ENCODE measurements at places on chromosomes 5 and 9.

DNA sequence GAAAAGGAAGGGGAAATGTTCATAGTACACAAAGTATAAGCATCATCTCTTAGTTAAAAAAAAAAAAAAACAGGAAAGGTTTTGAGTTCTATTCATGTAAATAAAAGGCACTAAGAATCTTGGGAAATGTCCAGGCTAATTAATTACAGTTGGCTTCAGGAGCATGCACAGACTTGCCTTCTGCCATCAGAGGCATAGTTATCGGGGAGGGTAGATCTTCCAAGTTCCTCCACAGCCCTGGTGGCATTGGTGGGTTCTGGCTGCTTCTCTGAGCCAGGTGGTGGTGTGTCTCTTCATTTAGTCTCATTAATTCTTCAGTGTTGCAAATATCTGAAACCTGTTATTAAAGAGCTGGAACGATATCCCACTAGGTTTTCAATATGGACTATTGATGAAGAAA, 85.2 kb downstream of the TMEM252 start:
- DNase-seq = no peak

DNA sequence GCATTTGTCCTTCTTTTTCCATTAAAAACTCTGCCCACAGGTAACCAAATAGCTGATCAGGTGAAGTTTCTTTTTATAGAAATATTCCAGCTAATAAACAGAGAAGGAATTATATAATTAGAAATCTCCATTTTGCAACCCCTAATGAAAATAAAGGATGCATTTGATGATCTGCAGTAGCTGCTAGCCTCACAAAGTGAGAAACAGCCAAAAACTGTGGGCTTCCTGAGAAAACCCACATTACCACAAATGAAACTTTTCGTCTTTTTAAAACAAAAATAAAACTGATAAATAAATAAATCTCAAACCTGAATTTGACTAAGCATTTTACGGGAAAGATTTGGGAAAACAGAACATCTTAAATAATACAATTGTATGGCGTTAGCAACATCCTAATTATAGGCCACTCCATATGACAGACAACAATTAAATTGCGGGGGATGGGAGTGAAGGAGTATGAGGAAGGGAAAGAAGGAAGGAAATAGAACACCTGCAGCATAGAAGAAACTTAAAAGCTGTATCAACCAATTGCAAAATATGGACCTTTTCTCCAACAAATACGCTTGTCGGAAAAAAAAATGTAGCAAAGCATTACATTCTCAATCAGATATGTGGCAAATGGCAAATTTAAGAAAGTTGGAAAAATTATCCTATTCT, 283.0 kb upstream of the ITGA1 start:
- peak; percentile 84 for DNase-seq

GRCh38 chr9:77307166-77307565, 129.8 kb downstream of the VPS13A start:
- DNase-seq = no peak

- DNase-seq = no peak
Measured at GRCh38 chr5:1753490-1753889, 46.1 kb downstream of the MRPL36 start.

DNA sequence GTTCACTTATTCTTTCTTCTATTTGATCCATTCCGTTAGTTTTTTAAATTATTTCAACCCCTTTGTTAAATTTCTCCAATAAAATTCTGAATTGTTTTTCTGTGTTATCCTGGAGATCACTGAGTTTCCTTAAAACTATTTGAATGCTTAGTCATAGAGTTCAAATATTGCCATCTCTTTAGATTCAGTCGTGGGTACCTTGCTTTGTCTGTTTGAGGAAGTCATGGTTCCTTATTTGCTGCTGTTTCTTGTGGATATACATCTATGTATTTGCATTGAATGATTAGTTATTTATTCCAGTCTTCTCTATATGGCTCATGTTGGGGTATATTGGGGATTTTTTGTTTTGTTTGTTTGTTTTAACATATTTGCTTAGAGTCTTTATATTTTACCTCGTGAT, 80.6 kb downstream of the HINT1 start:
- DNase-seq = no peak

DNA sequence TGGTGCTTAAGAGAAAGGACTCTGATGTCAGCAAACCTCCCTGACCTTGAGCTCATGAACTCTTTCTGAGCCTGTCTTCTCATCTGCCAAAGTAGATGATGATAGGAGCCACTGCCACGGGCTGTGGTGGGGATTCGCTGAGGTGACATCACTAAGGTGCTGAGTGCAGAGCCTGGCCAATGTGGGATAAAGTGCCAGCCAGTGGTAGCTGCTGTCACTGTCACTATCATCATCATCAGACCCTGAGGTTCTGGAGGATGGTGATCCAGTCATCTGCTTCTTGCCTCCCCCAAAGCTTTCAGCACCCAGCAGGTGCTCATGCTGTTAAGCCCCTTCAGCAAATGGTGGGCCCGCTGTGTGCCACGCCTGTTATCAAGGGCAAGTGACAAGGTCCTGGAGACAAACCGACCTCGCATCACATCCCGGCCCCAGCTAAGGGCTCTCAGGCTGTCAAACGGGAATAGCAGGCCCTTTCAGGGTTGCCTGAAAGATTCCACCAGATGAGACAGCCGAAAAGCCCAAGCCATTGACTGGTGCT, 6.4 kb downstream of the FPGS start:
- no peak for DNase-seq

GRCh38 chr5:16529306-16529705, 63.7 kb upstream of the ZNF622 start:
- no peak for DNase-seq

GRCh38 chr5:172528440-172528839, 74.1 kb upstream of the SH3PXD2B start:
- DNase-seq = no peak

DNA sequence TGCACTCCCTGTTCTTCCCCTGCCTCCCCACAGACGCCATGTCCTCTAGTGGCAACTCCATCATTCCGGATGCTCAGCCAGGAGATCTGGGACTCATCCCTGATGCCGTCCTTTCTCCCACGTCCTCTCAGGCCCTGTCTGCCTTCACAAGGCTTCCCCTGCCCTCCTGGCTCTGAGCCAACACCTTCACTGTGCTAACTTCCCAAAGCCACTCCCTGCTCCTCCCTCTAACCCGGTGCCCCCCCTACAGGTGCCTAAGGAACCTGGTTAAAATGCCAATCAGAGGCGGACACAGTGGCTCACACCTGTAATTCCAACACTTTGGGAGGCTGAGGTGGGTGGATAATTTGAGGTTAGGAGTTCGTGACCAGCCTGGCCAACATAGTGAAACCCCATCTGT, 67.6 kb downstream of the LMX1B start:
- DNase-seq = no peak

DNA sequence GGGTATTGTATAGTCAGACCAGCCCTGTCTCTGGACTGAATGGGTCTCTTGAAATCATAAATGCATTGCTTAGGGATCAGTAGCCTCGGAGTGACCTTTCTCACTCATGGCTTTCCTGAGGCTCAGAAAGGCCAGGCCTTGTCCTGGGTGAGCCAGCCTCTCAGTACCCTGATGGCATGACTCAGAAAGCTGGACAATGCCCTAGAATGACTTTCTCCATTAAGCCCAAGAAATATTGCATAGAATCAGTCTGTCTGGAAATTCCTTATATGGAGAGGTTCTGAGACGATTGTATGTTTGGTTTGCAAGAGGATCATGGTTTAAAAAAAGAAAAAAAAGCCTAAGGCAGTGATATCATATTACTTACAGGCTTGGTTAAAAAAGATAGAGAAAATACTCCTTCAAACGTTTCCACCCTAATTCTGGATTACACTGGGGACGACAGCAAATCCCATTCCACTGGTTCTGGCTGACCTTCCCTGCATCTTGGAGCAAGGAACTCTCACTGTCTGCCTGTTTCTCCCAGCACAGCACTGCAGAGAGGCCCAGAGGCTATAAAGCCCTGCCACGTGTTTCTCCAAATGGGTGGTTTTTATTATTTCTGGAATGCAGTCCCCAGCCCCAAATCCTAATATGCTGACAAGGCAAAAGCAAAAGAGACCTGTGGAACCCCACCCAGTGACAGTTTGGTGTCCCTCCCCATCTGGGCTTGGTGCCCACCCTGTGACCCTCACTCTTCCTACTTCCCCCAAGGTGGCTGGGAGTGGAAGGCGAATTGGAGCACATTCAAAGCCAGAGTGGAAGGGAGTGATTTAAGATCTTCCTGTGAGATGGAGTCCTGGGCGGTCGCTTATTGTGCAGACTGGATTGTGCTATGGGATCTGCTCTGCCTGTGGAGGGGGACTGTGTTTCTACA, 34.4 kb downstream of the MAP1B start:
- DNase-seq = no peak

DNA sequence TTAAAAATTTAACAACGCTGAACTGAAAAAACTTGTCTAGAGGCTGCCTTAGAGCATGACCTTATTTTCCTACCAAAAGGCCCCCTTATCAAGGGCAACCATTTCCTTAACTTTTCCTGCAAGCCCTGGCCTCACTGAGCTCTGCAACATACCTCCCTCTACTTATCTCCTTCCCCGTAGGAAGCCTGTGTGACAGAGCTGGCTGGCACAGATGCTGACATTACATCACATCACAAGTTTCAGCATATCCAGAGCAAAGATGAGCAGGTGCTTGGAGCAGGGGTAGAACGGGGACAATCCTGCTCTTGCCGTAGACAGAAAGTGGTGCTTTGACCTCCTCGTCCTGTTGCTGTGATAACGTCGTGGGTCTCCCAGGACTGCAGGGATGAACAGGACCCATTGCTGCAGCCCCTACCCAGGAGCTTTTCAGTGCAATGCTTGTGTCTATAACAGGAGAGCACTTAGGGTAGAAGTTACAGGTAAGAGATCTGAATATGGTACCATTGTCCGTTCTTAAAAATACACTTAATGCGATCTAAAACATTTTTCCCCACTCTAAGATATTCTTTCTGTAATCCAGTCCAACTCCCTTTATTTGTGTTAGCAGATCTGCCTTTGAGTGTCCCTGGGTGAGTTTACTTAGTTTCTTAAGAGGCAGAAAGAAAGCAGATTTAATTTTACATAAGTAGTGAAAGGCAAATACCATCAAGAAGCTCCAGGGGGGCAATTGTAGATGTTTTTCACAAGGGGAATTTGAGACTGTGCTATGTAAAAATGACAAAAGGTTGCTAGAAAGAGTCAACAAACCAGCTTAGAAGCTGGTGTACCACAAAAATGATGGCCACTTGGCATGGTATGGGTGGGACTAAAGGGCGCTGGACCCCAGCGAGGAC, 101.9 kb upstream of the EFNA5 start:
- DNase-seq = peak; percentile 63

- peak; percentile 52 for DNase-seq
Measured at GRCh38 chr5:31393126-31393525, 138.8 kb downstream of the DROSHA start.

- no peak for DNase-seq
Measured at GRCh38 chr9:104293877-104294276, 199.8 kb downstream of the SMC2 start.

DNA sequence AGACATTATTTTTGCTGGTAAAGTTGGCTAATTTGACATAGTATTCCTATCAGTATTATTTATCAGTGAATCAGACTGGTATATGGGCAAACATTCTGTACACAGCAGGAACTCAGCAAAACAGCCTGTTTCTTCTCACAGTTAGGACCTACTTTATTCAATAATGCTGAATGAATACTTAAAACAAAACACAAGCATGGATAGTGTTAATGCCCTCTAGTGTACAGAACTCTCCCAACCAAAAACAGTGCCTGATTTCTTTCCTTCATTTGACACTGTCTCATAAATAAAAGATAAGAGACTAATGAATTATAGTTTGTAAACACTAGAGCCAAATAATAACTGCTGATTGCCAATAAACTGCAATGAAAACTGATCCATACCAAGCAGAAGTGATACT, 1113.3 kb downstream of the PTPRD start:
- DNase-seq = no peak

GRCh38 chr9:113343732-113344231, 3.7 kb upstream of the WDR31 start:
- DNase-seq = peak; percentile 95

GRCh38 chr9:99721898-99722297, 99.8 kb upstream of the NR4A3 start:
- no peak for DNase-seq

DNA sequence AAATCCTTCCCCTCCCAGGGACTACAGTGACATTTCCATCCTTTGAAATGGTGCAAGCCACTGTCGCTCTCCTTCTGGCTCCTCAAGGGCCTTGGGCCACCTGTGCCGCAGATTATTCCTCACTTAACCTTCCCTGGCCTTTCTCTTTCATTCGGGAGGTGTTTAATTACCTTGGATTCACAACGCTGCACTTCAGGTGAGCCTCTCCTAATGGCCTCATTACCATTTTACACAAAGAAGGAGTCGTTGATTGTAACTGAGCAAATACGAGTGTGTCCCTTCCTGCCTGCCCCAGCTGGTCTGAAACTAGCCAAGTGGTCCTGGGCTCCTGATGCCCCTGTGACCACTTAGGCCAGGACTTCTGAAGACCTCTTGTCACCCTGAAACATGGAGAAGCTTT, 205.0 kb downstream of the CRB2 start:
- peak; percentile 72 for DNase-seq

DNA sequence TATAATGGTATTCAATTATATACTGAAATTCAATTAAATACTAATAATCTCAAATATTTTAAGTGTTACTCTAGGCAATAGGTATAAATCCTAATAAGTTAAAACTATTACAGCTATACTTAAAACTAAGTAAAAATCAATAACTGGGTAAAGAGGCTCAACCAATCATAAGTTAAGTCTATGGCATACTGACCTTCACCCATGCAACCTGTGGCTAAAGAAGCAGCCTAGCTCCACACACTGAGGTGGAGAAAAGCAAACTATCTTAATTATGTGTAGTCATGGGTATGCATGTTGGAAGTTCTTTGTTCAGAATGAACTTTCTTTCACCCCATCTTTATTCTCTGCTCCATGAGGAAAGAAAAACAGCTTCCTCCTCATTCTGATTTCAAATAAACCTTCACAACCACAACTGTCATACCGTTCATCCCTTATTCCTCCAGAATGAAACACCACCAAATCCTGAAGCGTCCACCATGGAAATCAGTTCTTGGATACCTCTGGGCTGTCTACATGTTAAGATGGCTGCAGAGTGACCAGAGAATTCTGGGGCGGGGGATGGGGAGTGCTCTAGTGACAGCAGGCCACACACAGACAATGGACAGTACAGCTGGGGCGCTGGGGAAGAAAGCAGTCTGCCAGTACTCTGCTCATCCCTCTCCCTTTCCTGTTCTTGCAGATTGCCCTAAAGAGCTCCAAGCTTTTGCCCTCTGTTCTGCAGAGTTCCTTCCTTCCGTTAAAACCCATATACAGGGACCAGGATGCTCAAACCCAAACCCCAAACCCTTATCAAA, 62.3 kb downstream of the RIGI start:
- no peak for DNase-seq

DNA sequence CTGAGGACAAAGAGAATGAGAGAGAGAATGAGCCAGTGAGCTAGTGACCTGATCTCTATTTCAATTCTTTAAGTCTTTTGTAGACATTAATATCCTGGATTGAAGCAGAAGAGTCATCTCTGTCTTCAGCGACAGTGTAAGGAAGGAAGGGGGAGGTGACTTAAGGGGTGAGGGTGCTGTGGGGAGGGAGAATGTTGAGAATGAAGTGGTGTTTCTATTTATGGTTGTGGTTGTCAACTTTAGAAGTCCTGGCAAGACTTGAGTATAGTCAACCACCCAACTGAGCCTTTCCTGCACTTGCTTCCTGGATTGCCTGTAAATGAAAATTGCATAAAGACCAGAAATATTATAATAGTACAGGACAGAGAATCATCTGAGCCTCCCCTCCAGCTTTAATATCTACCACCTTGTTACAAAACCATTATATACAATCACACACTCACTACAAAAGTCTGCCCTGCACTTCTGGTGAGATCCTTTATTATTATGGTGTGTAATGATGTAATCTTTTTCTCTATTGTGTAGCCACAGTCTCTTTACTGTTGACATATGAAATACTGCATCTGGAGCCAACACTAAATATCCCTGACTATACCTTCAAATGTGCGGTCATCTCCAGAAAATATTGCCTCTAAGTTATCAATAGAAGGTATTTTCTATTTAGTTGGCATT, 91.7 kb downstream of the NTRK2 start:
- DNase-seq = no peak

Measured in DMS79 treated with DMSO at 0.1 percent for 48 hours (cell line).